Tibial nerve (tissue), 4 donors: ENCODE measurements at places on chromosomes 2 and 18. TPM values are rescaled to one million over a fixed set of nuclear protein-coding genes. Genes with fewer than 3 reads are reported as not detected.

Gene CYB5A
- total RNA-seq: 254 TPM

Gene SCN3A
- 1.8 TPM for total RNA-seq

Gene POMC
- 8.6 TPM for total RNA-seq

Gene CPS1
- total RNA-seq: 5.9 TPM

Gene RASGRP3
- 5.4 TPM for total RNA-seq

Gene NEMP2
- 2.1 TPM for total RNA-seq

Gene STARD6
- not detected for total RNA-seq

Gene DOCK10
- 21.6 TPM for total RNA-seq

Gene SLC40A1
- total RNA-seq: 32.1 TPM
